Aorta (tissue), 5 donors: ENCODE measurements at places on chromosomes 7 and 10. TPM values are rescaled to one million over a fixed set of nuclear protein-coding genes. Genes with fewer than 3 reads are reported as not detected.
A peak's percentile ranks its signal among the peaks of the same experiment; 100 is the strongest.

OR2A5 gene
- total RNA-seq: not detected

- no peak for DNase-seq
Observed at GRCh38 chr10:121611393-121612159, 13.3 kb upstream of the FGFR2 start.

OPN4 gene
- 0.36 TPM for total RNA-seq

VWA2 gene
- total RNA-seq: 0.45 TPM

CRHR2 gene
- total RNA-seq: 1.5 TPM

GRCh38 chr7:5476001-5476400 lies 52.4 kb upstream of the TNRC18 start:
- no peak for DNase-seq

DNA sequence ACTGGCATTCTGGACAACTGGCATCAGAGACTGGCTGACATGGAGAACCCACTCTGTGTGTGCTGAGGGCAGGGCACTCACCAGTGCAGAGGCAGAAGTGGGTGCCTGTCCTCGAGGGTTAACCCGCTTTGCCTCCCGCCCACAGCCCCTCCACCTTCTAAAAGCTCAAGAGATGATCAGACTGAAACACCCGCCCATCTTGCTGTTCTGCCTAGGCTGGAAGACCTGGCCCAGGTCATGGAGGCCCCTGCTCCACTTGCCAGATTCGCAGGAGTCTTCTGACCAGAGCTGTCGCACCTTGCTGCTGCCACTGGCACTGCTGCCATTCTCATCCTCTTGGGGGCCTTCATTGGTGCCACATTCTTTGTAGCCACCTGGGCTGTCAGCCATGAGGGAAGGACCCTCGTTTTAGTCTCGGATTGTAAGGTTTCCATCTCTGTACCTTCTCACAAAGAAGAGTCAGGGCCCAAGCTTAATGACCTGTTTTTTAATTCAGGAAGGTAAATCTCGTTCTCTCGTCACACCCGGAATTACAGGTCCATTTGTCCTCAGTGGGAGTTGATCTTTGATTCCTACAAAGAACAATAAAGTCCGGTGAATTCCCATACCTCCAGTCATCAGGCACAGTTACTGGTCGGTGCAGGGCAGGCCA lies 1.9 kb downstream of the CYREN start:
- no peak for DNase-seq

CYP2C8 gene
- 0.78 TPM for total RNA-seq

DENND2A gene
- total RNA-seq: 5.9 TPM

ZNRF2 gene
- total RNA-seq: 21.1 TPM

CLDN3 gene
- total RNA-seq: not detected

GRCh38 chr10:73414230-73414945 lies 530 bp upstream of the ANXA7 start:
- DNase-seq: no peak

- DNase-seq: peak; percentile 26
Observed at GRCh38 chr10:132712291-132712690, 73.7 kb downstream of the NKX6-2 start.

- no peak for DNase-seq
Observed at GRCh38 chr10:10919976-10920375, 97.7 kb upstream of the CELF2 start.

TRIP6 gene
- total RNA-seq: 80.3 TPM

SHH gene
- total RNA-seq: not detected

PSD gene
- total RNA-seq: 0.16 TPM

TMEM178B gene
- total RNA-seq: 0.42 TPM

DNA sequence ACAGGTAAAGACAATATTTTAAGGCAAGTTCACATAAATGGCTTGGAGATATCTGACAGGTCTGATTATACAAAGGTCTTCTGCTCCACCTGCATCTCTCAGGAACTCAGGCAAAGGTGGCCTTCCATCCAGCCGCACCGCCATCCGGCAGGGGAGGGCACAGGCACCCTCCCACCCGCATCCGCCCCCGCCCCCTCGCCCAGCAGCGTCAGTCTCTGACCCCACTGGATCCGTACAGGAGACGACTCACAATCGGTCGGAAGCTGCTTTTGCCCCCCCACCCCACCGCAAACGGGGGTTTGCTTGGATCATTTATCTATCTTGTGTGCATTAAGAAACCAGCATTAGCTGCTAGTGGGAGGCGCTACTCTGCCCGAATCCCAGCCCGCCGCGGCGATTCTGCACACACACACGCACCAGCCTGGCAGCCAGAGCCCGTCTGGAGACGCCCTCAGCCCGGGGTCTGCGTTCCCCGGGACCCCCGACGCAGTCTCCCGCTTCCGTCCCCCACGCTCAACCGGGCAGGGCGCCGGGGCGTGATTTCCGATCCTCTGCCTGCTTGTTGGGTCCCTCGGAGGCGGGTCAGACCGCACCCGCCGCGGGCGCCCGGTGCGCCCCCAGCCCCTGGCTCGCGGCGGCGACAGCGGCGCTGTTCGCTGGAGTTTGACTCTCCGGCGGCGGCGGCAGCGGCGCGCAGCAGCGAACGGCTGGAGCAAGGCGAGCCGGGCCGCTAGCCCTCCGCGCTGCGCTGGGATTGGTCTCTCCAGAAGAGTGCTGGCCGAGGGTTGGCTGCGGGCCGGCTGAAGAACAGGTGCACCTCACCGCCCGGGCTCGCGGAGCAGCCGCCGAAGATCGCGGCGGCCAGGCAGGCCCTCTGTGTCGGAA lies 820 bp upstream of the NRG3 start:
- peak; percentile 62 for DNase-seq

GRCh38 chr7:94405506-94405905 lies 10.8 kb downstream of the COL1A2 start:
- no peak for DNase-seq

TUBB8 gene
- total RNA-seq: not detected

SPDYE2 gene
- total RNA-seq: not detected
